Sigmoid colon (tissue), 7 donors: ENCODE measurements at places on chromosomes 3 and 15. TPM values are rescaled to one million over a fixed set of nuclear protein-coding genes. Genes with fewer than 3 reads are reported as not detected.

DNA sequence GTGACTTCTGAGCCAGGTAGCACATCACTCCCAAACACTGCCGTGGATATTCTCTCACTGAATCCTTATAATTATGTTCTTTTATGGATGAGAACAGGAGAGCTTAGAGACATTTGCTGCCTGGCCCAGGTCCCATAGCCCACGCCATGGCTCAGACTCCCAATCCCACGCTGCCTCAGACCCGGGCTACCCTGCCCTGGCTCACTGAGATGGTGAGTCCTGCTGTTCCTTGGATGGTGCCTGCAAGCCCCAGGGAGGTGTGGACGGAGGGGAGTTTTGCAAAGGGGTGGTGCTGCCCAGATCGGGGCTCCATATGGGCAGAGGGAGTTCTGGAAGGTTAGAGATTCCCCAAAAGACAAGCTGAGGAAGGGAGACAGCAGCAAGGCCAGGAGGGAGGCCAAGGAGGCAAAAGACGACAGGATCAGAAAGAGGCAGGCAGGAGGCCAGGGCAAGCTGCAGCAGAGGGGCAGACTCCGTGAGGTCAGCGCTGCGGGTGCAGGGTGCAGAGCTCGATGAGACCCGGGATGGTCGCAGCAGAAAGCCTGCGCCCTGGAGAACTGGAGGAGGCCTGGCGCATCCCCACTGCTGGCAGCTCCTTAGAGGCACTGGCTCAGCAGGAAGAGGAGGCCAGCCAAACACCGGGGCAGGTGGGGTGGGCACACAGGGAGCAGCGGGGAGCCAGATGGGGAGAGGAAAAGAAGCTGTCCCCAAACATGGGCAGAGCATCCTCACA lies 95.7 kb upstream of the ALDH1A3 start:
- DNase-seq = peak; percentile 48

DNA sequence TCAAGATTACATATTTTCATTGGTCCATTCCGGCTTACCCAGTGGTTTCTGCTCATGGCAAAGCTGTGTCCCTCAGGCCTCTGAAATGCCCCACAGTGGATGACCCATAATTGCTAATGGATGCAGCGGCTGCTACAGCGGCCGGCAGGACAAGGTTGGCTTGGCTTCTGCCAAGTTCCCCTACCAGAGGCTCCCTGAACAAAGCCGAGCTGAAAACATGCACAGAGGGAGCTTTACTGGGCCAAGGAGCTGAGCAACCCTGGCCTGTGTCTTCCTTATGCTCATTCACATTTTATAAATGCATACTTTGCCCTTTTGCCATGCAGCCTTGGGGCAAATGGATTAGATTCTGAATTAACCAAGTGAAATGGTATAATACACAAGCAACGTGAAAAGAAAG lies 150.5 kb downstream of the NTRK3 start:
- no peak for DNase-seq

DNA sequence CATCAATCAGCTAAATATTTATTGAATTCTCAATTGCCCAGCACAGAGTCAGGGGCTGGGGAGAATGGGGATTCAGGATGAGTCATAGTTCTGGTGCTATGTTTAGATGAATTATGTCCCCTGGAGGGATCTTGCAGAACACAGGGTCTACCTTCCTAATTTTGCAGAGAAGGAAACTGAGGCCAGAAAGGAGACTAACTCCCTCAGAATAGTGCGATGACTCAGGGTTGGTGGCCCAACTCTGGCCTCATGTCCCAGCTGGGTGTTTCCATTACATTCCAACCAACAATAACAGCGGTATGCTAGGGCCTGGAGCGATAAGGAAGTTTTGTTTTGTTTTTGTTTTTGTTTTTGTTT lies 270.9 kb downstream of the TLE3 start:
- no peak for DNase-seq

DNA sequence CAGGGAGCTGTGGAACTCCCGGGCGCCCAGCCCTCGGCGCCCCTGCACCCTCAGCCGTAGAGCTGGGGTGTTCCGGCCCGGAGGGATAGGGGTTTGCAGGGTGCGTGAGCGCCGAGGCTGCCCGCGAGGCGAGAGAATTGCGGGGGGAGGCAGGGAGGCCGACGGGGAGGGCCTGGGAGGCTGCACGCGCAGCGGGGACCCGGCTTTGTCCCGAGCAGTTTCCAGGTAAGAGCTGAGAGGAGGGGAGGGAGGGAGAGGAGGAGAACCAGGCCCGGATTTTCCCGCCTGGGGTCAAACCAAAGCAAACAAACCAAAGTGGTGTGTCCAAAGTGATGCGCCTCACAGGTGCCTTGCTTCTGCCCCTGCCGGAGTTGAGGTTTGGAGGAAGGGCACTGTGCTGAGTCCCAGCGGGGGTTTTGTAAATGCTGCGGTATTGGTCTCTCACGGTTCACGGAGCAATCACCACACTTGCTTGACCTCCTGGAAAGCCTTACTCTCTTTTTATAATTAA lies 146.4 kb downstream of the TJP1 start:
- DNase-seq = no peak

- DNase-seq = no peak
Measured at GRCh38 chr15:85097250-85097649, 115.6 kb downstream of the PDE8A start.

- DNase-seq = no peak
Measured at GRCh38 chr3:197337656-197338055, 39.2 kb upstream of the DLG1 start.

DNA sequence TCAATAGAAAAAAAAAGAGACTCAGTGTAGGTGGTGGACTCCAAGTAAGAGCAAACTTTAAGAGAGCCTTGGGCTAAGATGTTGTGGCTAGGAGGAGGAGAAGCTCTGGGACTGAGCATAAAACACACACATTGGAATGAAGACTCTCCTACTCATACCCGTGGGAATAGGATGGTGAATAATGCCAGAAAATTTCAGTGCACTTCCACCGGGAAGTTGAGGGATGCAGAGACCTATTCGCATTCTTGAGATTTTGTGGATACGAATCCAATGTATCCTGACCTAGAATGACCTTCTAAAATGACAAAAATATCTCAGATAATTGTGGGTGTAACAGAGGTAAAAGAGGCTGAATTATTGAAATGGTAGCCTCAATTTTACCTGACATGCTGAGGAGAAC lies 388.7 kb upstream of the SGO1 start:
- DNase-seq = no peak

- no peak for DNase-seq
Measured at GRCh38 chr3:179512378-179512777, 50.3 kb upstream of the ACTL6A start.

The SLC9A9 gene
- total RNA-seq = 25.5 TPM

- DNase-seq = no peak
Measured at GRCh38 chr15:48494631-48495030, 150.9 kb downstream of the FBN1 start.

- no peak for DNase-seq
Measured at GRCh38 chr3:127254730-127255129, 33.1 kb downstream of the PRR20G start.

GRCh38 chr3:81242871-81243270 lies 518.6 kb downstream of the GBE1 start:
- no peak for DNase-seq

DNA sequence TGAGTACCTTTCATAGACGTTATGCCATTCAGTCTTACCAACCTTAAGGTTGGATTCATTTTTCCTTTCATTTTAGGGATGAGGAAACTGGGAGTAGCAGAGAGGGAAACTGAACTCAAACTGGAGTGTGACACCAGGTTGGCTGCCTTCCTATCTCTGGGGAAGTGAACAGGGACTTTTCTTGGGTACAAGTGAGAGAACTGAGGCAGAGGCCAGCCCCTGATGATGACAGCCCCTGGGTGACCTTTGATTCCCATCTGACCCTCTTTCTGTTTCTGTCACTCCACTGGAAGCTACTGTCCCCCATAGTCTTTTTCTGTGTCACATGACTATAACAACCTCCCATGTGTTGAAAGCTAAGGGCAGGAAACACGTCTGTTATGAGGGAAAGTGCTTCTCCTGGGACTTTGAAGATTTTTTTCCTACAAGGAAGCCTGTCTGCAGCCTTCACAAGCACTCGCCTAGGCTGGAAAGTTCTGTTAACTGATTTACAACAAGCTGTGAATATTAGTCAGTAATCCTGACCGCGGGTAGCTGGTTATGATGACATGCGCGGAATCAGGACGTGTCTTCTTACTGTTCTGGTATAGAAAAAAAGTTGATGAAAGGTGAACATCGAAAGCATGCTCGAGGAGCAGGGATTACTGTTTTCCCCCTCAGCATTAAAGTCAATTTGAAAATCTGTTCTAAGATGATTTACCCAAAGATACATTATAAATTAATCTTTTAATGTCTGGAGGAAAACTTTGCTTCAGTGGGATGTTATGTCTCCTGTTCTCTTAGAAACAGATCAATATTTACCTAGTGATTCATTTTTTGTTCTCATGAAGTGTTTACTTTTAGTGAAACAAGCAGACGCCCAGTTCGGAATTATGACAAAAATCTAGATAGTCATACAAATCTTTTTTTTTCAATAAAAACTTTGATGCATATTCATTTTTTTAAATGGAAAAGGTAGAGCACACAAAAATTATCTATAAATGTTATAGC lies 31.5 kb downstream of the ABHD2 start:
- no peak for DNase-seq

- DNase-seq = no peak
Measured at GRCh38 chr3:177694316-177694715, 497.0 kb upstream of the TBL1XR1 start.

DNA sequence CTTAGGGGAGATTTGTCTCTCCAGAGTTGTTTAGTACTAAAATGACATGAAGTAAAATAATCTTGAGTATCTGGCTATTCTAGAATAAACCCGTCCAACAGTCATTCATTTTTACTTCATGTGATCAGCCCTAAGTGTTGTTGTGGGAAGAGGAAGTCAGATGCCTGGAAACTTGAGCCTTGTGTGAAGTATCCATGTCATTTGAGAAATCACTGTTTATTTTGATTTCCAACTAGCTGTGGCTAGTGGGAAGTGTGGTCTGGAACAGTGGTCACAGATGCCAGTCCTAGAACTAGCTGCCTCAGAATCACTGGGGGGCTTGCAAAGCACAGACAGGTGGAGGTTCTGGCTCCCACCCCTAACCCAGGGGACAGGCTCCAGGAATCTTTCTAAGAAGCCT lies 77.7 kb upstream of the LIMD1 start:
- no peak for DNase-seq

DNA sequence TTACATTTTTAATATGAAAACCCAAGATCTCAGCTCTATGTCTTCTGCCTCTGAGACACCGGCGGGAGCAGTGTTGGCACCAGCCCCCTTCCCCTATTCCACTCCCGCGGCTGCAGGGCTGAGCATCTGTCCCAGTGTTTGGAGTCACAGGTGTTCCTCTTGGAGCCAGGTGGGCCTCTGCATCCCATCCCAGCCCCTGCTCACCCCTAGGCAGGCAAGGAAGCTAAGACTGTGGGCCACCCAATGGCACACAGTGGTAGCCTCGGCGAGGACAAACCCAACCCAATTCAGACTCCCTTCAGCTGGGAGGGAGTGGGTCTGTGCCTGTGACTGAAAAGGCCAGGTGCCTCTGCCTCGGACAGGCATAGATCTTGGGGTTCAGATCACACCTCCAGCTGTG lies 3.1 kb downstream of the CHST13 start:
- peak; percentile 47 for DNase-seq

The PXYLP1 gene
- total RNA-seq = 5.8 TPM

GRCh38 chr15:58249646-58250312 lies 111.6 kb downstream of the AQP9 start:
- no peak for DNase-seq

DNA sequence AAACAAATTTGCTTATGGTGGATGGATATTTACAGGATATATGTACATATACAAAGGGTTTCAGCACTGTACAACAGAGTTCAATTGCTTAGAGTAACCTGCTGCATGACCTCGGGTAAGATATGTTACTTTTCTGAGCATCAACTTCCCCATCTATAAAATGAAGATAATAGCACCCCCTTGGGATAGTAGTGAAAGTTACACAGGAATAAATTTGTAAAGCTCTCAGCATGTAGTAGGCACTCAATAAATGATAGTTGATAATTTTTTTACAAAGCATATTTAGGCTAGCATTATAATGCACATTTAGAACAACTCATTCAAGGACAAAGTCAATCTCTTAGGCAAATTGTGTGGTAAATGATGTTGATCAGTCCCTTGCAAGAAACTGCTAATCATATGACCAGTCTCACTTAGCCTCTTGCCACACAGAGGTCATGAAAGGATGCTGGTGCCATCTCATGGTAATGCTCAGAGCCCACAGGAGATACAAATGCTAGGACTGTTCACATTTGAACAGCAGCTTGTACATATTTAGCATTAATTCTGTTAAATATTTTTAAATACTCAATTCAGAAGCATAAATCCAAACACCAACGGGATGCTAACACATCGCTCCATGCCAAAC lies 123.9 kb downstream of the MAGI1 start:
- no peak for DNase-seq

DNA sequence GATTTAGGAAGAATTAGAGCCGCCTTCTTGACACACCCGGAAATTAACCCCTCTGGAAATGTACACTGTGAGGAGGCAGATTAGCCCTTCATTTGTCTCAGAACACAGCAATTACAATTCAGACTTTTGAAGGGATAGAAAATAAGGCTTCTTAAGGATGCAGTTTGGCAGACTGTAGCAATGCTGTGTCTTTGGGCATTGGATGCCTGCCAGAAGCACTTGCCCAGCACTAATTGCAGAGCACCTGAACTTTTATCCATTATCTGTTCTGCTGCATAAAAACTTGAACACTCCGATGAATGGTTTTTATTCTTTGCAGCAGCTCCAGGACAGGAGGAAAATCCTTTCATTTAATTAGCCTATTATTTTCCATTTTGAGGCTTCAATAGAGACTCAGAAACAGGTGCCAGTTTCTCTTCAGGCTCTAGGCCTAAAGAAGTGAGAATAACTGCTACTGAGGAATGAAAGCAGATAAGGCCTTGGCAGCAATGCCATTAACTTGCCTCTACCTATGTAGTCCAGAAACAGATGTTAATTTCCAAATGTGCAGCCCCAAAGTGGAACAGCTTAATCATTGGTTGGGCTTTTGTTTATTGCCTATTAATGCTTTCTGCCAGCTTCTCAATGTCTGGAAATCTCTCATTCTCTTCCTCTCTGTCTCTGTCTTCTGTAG lies 418.5 kb downstream of the NSUN3 start:
- no peak for DNase-seq

GRCh38 chr3:60399292-60399691 lies 852.0 kb downstream of the FHIT start:
- no peak for DNase-seq
